ENCODE measurements at places on chromosomes 1 and 21.

GRCh38 chr1:3716351-3716750, 35.9 kb upstream of the CCDC27 start:
- DNase-seq = no peak
- no peak overlapping the region for H3K27ac ChIP-seq
- no peak overlapping the region for H3K4me3 ChIP-seq
- no peaks in the 10 kb centered on the region for H3K4me1 ChIP-seq

DNA sequence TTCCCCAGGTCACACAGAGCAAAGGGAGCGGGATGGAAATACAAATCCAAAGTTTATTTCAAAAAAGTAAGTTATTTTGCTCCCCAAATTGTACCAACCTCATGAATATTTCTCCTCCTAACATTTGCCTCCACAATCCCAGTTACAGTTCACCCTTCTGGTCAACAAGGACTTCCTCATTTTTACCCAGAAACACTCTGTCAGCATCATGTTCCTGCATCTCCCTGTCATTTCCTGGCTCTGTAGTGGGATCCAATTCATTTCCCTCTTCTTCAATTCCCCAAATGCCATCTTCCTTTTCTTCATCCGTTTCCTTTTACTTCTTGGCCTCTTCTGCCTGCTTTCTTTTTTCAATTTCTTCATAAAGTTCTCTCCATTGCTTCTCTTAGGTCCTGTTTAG, 32.0 kb upstream of the EPS15 start:
- H3K4me1 ChIP-seq = peaks cover 28% of the 10 kb centered on the region
- H3K36me3 ChIP-seq = no peaks in the 10 kb centered on the region
- H3K27me3 ChIP-seq = no peaks in the 10 kb centered on the region
- H3K27ac ChIP-seq = no peak overlapping the region
- DNase-seq = no peak

DNA sequence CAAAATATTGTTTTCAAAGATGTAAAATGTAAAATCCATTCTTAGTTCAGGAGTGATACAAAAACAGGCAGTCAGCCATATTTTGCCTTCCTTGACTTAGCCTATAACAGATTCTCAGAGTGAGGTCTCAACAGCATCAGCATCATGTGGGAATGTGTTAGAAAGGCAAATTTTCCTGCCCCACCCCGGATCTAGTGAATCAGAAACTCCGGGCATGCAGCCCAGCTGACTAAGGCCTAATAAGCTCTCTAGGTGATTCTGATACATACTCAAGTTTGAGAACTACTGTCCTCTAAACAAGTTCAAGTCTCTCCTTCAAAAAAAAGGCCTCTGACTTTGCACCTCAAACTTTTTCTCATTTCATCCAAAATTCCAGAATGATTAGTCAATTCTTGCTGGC, 46.9 kb upstream of the PRRC2C start:
- H3K36me3 ChIP-seq = no peaks in the 10 kb centered on the region
- H3K4me1 ChIP-seq = no peaks in the 10 kb centered on the region
- no peak overlapping the region for H3K27ac ChIP-seq

- DNase-seq = no peak
- no peaks in the 10 kb centered on the region for H3K27me3 ChIP-seq
- H3K36me3 ChIP-seq = no peaks in the 10 kb centered on the region
- no peak overlapping the region for H3K4me3 ChIP-seq
- H3K4me1 ChIP-seq = peaks cover 24% of the 10 kb centered on the region
These were observed 194.4 kb downstream of the GIPC2 start for GRCh38 chr1:78240191-78240590.

GRCh38 chr1:61301824-61302657, 219.7 kb downstream of the NFIA start:
- 0 out of 2 replicates have a peak, but pooled peaks cover 7% of the 10 kb centered on the region for H3K36me3 ChIP-seq
- no peak overlapping the region for H3K4me3 ChIP-seq
- H3K4me1 ChIP-seq = peaks cover 18% of the 10 kb centered on the region
- DNase-seq = no peak

- H3K27me3 ChIP-seq = no peaks in the 10 kb centered on the region
- no peak overlapping the region for H3K27ac ChIP-seq
- H3K36me3 ChIP-seq = no peaks in the 10 kb centered on the region
- H3K4me1 ChIP-seq = peaks cover 32% of the 10 kb centered on the region
- no peak for DNase-seq
These were observed 39.1 kb upstream of the GBP5 start for GRCh38 chr1:89311757-89312156.

DNA sequence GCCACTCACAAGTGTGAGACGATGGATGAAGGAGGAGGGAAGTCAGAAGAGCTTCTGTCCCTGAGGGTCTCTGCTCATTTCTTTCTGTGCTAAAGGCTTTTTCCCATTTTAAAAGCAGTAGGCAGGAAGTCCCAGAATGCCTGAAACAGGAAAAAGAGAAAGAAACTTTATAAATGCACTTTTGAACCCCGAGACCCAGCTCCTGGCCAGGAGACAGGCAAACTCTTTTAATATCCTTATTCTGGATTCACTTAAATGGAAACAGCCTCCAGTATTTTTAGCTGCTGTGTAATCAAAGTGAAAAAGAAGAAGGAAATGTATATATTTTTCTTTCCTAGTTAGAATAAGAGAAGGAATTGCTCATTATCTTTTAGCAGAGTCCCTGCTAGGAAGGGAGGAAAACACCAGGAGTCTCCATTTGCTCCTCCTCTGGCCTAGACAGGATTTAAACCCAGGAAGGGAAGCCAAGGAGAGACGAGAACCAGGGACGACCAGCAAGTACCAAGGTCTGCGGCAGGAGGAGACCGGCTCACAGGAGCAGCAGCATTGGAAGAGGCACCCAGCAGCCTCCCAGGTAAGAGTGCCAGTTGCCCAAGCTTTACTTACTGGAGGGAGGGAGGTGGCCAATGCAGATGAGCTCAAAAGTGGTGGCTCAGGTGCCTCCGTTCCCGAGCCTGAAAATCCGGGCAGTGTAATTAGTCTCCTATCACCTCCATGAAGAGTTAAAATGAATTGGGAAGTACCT, at the start of gene TNN:
TNN (plus strand) TSS at position 472 of the 745 bp plus-strand sequence. CDS start 9,586 bp downstream, outside the sequence.
- H3K4me1 ChIP-seq = no peaks in the 10 kb centered on the region
- H3K36me3 ChIP-seq = no peaks in the 10 kb centered on the region
- no peak within 1 kb of the TSS for H3K4me3 ChIP-seq

DNA sequence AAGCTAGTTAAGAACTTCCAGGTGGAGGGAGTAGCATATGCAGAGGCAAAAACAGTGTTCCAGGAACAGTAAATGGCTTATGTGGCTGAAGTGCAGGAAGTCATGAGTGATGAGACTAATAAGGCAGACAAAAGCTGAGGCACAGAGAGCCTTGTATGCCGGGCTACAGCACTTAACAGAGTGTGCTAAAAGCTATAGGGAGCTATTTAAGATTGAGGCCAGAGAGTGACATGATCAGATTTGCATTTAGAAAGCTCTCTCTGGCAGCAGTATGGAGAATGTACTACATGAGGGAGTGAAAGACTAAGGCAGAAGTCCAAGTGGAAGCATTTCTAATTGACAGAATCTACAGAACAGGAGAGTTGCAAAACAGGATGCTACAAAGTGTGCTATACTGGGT, 38.6 kb downstream of the WASF2 start:
- H3K36me3 ChIP-seq = no peaks in the 10 kb centered on the region
- H3K27me3 ChIP-seq = no peaks in the 10 kb centered on the region
- DNase-seq = no peak
- no peak overlapping the region for H3K4me3 ChIP-seq

GRCh38 chr1:113805256-113805531, 7.1 kb downstream of the RSBN1 start:
- H3K36me3 ChIP-seq = peaks cover 5% of the 10 kb centered on the region
- H3K4me3 ChIP-seq = no peak overlapping the region
- H3K4me1 ChIP-seq = peaks cover 30% of the 10 kb centered on the region
- peak overlapping the region; percentile 18 for H3K27ac ChIP-seq
- no peaks in the 10 kb centered on the region for H3K27me3 ChIP-seq

DNA sequence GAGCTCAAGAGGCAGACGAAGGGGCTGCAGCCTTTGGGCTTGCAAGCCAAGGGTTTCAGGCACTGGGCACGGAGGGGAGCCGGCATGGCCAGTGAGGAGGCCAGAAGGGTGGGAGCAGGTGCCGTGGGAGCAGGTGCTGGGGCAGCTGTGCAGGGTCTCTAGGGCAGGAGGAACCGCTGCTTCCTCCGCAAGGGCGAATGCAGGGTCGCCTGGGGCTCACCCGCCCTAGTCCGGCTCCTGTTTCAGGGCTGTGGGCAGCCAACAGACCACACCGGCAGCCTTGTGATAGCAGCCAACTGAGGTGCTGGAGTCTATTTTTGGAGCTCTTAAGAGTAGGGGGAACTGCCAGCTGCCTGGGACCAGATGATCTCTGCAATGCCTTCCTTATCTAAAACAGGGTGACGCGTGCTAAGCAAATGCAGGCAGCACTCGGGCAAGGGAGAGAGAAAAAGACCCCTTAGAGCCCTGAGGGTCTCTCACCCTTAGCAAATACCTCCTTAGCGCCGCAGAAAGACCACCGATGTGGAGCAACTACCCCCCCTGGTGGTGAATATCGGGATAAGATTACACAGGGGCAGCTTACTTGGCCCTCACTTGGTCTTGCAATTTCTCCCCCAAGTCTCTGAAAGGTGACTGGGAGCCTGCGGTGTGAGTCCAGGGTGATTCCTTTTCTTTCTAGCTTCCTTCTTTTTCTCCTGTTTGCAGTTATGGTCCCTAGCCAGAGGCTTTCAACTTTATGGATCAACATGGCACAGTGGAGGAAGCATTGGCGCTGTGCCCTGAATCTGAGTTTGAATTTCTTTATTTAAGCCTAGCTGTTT, 20.7 kb upstream of the MAPKAPK2 start:
- no peaks in the 10 kb centered on the region for H3K36me3 ChIP-seq
- no peaks in the 10 kb centered on the region for H3K4me1 ChIP-seq
- 0 out of 2 replicates have a peak, but pooled peaks cover 8% of the 10 kb centered on the region for H3K27me3 ChIP-seq
- DNase-seq = no peak
- no peak overlapping the region for H3K4me3 ChIP-seq
- no peak overlapping the region for H3K27ac ChIP-seq

DNA sequence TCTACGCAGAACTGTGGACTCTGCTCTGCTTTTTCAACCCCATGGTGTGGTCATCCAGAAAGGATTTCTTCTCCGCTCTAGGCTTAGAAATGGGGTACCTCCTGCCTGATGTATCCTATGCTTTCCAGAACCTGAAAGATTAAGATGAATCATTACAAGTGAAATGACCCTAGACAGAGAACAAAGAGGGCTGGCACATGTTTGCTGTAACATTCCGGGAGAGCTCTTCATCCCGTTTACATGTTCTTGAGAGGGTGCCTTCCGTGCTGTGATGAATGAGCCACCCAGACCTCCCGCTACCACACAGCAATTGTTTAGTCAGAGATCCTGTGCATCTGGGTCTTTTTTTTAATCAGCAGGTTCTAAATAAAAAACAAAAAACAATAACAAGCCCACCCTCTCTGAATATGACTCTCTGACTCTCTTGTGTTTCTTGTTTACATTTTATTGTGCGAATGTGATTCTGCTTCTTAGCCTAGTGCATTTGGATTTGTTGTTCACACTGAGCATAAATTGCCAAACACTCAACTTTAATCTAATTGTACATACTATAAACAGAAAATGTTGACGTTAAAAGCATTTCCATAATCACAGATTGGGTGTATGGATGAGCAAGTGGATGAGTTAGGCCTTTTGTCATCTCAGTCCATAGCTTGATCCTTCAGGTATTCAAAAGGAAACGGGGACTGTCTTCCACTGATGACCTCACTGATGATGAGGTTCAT, 87.1 kb downstream of the GPR88 start:
- no peak overlapping the region for H3K4me3 ChIP-seq
- peak overlapping the region; percentile 96 for H3K27ac ChIP-seq
- no peaks in the 10 kb centered on the region for H3K27me3 ChIP-seq
- H3K4me1 ChIP-seq = peaks cover 64% of the 10 kb centered on the region
- no peak for DNase-seq

GRCh38 chr1:97488530-97488929, 432.3 kb downstream of the DPYD start:
- no peak overlapping the region for H3K4me3 ChIP-seq
- DNase-seq = no peak
- no peaks in the 10 kb centered on the region for H3K36me3 ChIP-seq

- no peaks in the 10 kb centered on the region for H3K36me3 ChIP-seq
- H3K4me1 ChIP-seq = no peaks in the 10 kb centered on the region
- no peak overlapping the region for H3K27ac ChIP-seq
These were observed 83.7 kb upstream of the LRRC8D start for GRCh38 chr1:89736937-89737733.

DNA sequence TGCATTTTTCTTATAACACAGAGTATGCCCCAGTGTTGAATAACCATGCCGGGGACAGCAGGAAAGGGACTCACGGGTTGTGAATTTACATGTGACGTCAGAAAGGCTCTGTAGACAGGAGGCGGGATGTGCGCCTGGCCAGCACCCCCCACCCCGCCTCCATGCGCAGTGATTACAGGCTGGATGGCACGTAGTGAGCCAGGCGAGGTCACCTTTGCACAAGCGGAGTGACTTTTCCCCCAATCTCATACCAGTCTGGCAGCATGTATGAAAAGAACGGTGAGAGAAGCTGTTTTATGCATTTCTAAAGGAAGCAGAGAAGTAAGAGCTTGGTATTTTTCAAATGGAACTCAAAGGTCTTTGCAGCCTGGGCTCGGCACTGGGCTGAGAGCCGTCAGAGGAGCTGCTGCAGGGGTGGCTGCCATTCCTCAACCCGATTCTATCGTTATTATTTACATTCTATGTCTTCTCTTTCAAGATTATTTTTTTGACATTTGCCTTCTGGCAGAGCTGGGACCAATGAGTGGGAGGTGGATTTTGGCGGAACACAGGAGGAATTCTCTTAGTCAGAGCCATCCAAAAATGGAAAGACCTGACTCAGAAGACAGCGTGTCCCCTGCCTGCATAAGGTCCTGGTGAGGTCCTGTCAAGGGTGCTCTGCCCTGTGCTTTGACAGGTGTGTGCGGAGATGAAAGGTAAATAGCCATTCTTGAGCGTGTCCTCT, 115.6 kb upstream of the SLC45A1 start:
- H3K4me3 ChIP-seq = peak overlapping the region; percentile 61
- H3K27me3 ChIP-seq = no peaks in the 10 kb centered on the region
- H3K4me1 ChIP-seq = peaks cover 84% of the 10 kb centered on the region
- H3K36me3 ChIP-seq = no peaks in the 10 kb centered on the region
- peak; percentile 85 for DNase-seq

GRCh38 chr1:153790313-153790965, 15.2 kb downstream of the SLC27A3 start:
- H3K27me3 ChIP-seq = no peaks in the 10 kb centered on the region
- H3K4me3 ChIP-seq = no peak overlapping the region
- no peak overlapping the region for H3K27ac ChIP-seq
- H3K36me3 ChIP-seq = no peaks in the 10 kb centered on the region

- no peaks in the 10 kb centered on the region for H3K36me3 ChIP-seq
- H3K4me3 ChIP-seq = no peak overlapping the region
- DNase-seq = no peak
- H3K27ac ChIP-seq = no peak overlapping the region
These were observed 97.0 kb downstream of the GIPC2 start for GRCh38 chr1:78142736-78143135.

GRCh38 chr1:116710420-116711262, 43.1 kb upstream of the IGSF3 start:
- peak overlapping the region; percentile 37 for H3K27ac ChIP-seq
- peak; percentile 58 for DNase-seq
- H3K36me3 ChIP-seq = no peaks in the 10 kb centered on the region
- peaks cover 42% of the 10 kb centered on the region for H3K4me1 ChIP-seq
- H3K27me3 ChIP-seq = no peaks in the 10 kb centered on the region

Measured in PC-9 (cell line).